ENCODE measurements at places on chromosomes 2 and 18.

- no peak for DNase-seq
Observed at GRCh38 chr18:67682516-67682915, 166.0 kb upstream of the DSEL start.

GRCh38 chr2:46486436-46486835, 7.1 kb downstream of the TMEM247 start:
- DNase-seq: no peak

GRCh38 chr2:121884511-121884921, 129.1 kb downstream of the TSN start:
- no peak for DNase-seq

GRCh38 chr2:64488050-64488974, 34.4 kb downstream of the LGALSL start:
- DNase-seq: peak; percentile 56

DNA sequence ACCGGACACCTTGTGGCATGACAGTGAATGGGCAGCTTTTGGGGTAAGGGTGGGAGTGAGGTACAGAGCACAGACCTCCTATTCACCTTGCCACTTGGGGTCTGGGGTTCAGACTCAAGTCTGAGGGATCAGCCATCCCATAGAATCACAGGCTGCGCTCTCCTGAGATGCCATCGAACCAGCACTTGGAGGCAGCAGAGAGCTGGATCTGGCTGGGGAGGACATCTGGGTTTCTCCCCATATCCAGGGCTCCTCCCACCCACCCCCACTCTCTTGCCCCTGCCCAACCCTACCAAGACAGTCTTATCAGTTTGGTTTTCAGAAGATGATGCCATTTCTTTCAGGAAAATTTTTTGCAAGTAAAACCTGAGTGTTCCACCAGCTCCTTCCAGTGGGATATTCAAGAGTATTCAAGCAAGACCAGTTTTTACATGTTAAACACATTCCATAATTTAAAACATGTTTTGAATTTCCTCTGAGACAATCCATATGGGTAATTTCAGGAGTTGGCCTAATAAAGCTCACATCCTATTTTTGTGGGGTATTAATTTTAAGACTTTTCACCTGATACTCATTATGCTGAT, 29.2 kb upstream of the TEX44 start:
- DNase-seq: peak; percentile 23

DNA sequence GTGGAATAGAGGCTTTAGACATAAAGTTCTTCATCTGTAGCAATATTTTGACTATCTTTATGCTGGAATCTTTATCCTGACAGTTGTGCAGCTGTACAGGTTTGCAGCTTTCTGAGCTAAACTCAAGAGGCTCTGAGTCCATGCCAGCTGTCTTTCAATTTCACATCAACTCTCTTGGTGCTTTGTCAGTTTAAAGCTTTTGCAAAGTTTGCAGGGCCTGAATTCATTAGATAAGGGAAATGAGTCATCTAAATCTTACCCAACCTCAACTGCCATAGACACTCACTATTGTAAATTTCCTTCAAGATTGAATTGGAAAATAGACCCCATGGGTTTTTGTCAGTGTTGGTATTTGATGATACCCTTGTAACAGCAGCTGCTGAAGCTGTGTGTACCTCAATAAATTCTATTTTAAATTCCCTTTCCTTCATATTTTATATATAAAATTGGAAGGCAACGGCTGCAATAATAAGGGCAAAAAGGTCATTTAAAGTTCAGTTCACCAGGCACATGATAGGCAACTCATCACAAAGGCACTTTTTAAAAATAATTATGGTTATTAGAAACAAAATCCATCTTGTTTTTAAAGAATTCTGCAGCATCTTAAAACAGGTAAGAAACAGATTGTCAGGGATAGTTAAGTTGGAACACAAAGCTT, 169.9 kb upstream of the SLC39A10 start:
- DNase-seq: no peak
